T-helper 22 cell (primary cell): ENCODE measurements at places on chromosomes 2 and 18.

GRCh38 chr2:27316655-27317412 lies 6.1 kb downstream of the MPV17 start:
- no peak for DNase-seq

GRCh38 chr2:122003196-122003940 lies 247.9 kb downstream of the TSN start:
- DNase-seq = no peak

DNA sequence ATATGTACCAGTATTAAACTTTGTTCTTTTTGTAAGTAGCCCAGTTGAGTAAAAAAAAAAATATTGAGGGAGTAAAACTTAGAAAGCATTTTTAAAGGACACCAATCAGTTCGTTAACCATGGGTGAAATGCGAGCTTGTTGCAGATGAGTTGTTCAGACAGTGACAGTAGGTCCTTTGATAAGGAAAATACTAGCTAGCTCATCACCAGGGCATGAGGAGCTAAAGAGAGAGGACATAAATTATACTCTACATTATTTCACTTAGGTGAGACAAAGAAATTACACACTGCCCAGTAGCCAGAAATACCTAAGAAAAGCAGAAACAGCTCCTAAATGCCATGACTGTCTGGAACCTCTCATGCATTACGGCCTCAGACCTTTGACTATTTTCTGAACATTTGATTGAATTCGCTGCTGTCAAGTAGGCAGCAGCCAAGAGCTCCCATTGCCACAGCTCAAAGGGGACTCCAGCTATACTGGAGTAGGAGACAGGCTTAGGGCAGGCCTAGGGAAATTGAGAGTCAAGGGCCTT lies 2.6 kb upstream of the HNRNPLL start:
- DNase-seq = no peak

- no peak for DNase-seq
Measured at GRCh38 chr18:52152036-52152435, 188.0 kb upstream of the DCC start.

GRCh38 chr2:205158404-205158803 lies 523.9 kb upstream of the NRP2 start:
- DNase-seq = no peak

GRCh38 chr2:118983133-118983532 lies 41.1 kb downstream of the MARCO start:
- no peak for DNase-seq

DNA sequence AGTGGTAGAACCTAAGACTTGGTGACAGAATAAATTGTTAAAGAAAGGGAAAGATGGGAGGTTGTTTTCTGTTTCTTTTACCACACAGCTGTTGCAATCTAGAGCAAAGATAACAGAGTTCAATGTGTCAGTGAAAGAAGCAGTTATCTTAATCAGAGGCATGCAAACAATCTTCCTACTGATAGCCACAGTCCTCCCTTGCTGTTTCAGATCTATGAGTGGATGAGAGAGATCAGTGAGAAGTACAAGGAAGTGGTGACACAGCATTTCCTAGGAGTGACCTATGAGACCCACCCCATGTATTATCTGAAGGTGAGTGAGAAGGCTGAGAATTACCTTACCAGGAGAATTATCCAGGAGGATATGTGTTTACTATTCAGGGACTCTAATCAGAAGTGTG lies 15.9 kb downstream of the CPO start:
- DNase-seq = no peak

GRCh38 chr18:24727685-24728084 lies 267.2 kb downstream of the HRH4 start:
- DNase-seq = no peak

DNA sequence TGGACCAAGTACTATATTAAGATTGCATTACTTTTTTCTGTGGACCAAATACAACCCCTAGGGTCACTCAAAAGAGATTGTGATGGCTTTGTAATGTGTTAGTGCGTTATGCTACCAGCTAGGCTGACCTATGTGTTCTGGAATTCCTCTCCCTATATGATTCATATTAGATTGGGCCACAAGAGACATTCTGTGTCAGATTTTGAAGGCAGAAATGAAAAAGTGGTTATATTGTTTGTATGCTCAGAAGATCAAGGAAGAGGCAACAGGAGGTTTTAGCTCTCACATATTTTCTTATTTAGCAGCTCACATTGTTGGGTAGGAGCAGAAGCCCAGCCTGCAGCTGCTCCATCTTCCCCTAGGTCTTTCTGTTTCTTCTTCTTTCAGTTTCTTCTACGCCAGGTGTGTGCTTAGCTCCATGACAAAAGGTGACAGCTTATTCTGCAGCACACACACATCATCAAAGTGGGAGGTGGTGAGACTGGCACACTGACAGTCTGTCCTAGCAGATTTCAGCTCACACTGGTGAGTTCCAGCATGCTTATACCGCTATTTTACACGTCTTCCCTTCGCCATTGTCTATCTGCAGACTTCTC lies 156.8 kb upstream of the UBE2E3 start:
- DNase-seq = no peak

DNA sequence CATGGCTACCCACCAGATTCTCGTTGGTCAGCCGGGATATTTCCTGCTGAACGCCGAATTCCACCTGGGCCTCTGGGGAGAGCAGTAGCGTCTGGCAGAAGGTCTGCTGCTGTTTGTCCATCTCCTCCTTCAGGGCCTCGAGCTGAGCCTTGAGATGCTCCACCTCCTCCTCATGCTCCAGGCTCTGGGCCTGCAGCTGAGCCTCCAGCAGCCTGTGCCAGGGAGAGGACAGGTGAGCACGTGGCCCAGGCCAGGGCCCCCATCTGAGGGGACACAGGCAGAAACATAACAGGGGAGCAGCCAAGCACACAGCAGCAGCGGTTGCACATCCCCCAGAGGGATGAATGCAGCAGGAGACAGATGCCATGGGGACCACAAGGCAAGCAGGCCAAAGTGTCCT lies 40.1 kb upstream of the ACAA2 start:
- no peak for DNase-seq

DNA sequence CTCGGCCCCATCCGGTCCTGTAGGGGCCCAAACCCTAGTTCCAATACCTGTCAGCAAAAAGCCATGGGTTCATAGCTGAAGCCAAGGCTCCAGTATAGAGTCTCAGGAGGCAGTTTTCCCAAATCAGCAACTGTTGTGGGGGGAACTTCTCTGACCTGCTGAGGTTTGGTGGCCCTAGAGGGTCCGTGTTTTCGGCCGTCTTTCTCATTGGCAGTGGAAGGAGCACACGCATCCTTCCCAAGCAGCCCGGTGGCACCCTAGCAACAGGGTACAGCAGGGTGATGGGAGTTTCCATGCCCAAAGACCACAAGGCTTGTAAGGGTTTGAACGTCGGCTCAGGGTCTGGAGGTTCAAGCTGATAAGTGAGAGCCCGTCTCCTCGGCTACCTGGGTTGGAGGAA lies 6.6 kb downstream of the FOSL2 start:
- no peak for DNase-seq
